Fibroblast of the conjunctiva (primary cell): ENCODE measurements at places on chromosomes 16 and 17.

GRCh38 chr17:49637050-49637449, 40.8 kb downstream of the SPOP start:
- DNase-seq = no peak

DNA sequence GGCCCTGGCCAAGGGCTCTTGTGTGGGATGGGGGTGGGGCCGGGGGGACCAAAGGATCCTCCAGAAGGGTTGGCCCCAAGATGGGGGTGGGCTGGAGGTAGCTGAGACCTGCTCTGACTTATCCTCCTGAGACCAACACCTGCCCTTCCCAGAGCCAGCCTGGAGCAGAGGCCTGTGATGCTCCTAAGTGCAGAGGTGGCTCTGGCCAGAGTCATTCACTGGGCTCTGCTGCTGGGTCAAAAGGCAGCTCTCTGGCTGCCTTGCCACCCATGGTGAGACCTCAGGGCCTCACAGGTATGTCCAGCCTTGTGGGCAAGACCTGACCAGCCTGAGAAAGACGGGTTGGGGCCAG, 393 bp downstream of the SERPINF2 start:
- no peak for DNase-seq

DNA sequence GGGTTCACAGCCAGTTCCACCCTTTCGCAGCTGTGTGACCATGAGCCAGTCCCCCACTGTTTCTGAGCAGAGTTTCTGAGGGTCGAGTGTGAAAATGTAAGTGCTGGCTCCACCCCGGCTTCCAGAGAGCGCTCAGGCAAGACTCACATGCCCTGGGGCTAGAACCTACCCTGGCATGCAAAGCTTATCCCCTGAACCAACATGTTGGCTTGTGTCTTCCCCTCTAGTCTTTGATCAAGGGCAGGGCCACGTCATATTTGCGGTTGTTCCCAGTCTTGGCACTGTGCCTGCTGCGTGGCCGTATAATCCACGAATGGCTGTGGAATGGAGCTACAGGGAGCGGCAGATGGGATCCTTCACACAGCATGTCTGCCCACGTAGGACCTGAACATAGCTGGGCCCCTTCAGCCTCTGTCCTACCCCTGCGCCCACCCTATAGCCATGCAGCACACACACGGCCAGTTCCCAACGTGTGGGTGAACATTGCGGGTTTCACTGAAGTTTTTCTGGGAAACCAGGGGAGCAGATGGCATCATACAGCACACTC, 84.8 kb downstream of the MRM1 start:
- no peak for DNase-seq

GRCh38 chr17:3539881-3540540, 17.6 kb downstream of the TRPV3 start:
- DNase-seq = no peak

GRCh38 chr17:52410781-52411180, 252.3 kb upstream of the CA10 start:
- DNase-seq = no peak

GRCh38 chr17:82320956-82321927, 3.8 kb upstream of the CD7 start:
- DNase-seq = no peak
